ENCODE measurements at places on chromosomes 1 and 21.

DNA sequence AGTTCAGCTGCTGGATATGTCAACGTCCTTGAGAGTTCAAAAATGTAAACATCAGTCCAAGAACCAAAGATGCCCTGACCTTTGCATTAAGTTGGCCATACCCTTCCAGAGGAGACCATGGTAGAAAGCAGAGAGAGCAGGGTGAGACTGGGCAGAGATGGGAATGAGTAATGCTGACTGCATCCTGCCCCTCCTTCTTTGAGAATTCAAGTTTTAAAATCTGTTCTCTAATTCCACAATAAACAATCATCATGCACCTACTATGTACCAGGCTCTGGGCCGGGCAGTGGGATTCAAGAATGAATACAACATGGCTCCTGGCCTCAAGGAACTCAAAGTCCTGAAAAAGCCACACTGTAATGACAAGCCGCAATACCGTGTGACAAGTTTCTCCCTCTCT, 3.9 kb upstream of the HAO2 start:
- DNase-seq: peak; percentile 37

DNA sequence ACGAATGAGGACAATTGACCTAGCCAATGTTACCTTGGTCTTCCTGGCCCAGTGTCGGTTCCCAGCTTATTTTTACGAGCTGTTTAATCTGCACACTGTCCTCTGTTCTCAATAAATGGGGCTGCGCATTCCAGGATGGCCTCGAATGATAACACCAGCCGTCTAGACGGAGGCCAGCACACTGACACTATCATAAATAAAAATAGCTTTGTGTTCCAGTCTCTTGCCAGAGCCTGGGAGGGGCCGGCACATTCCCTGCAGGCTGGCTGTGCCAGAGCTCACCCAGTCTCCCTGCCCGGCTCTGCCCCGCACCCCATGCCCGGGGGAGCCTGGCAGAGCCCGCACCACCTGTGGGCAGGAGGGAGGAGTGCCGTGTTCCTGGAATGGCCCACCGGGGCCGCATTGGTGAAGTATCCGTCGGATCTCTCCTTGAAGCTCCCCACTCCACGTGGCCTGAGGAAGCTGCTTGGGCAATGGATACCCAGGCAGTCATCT, 92.1 kb downstream of the SPSB1 start:
- DNase-seq: no peak

DNA sequence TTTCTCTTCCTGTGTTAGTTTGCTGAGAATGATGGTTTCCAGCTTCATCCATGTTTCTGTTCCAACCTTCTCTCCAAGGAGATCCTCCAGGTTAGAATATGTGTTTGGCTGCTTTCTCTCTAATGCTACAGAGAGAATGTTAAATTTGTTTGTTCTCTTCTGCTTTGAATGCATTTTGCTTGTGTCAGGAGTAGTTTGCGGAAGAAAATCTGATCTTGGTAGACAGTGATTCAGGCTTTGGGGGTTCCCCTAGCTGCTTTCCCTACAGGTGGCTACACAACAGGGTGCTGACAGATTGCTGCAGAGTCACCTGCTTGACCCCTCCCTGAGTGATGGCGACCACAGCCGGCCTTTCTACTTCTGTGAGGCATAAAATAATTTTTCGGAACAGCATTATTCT, 41.8 kb downstream of the MACO1 start:
- no peak for DNase-seq

GRCh38 chr21:33168886-33169285, 60.9 kb upstream of the IFNAR2 start:
- no peak for DNase-seq

DNA sequence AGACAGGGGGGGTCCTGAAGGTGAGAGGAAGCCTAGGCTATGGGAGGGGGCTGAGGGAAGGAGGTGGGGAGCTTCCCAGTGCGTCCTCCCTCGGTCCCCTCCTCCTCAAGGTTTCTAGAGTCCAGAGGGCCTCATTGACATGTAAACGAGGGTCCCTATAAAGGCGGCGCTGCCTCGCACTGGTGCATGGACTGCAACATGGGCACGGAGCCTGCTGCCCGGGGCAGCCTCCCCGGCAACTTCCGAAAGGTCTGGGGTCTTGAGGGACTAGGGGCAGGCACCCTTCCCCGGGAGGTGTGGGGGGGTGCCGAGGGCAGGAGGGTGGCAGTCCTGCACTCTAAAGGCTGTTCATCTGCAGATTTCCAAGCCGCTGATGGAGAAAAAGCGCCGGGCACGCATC, at the start of gene HES3:
Gene HES3 (plus strand): TSS at position 187 of the 400 bp plus-strand sequence. CDS start 187 bp downstream, at position 374.
- no peak for DNase-seq

GRCh38 chr1:160741612-160742348, 2.7 kb downstream of the SLAMF7 start:
- DNase-seq: no peak

- no peak for DNase-seq
Observed at GRCh38 chr1:109929588-109930251, 19.1 kb downstream of the CSF1 start.

- peak; percentile 12 for DNase-seq
Observed at GRCh38 chr1:80059940-80060339, 1053.4 kb upstream of the ADGRL4 start.
